ENCODE measurements at places on chromosomes 5 and 9.

GRCh38 chr5:171614971-171615653 lies 170.5 kb upstream of the SMIM23 start:
- no peak for DNase-seq

DNA sequence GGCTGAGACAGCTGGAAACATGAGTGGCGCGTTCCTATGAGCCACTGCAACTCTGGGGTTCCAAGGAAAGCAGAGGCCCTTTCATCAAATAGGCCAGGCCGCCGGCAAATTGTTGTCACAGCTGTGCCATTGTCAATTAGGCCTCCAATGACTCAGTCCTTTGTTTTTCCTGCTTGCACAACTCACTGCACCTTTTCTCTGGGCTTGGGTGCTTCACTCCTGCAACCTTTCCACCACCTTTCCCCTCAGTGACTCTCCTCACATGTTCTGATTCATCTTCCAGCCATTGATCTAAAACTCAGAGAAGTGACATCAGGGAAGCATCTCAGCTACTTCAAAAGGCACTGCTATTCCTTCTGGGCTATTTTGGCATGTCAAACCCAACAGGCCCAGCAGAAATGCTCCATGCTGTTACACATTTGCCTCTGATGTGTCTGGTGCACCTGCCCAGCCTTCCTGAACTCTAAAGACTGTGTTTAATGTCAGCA lies 653.7 kb downstream of the NR2F1-AS1 start:
- no peak for DNase-seq

DNA sequence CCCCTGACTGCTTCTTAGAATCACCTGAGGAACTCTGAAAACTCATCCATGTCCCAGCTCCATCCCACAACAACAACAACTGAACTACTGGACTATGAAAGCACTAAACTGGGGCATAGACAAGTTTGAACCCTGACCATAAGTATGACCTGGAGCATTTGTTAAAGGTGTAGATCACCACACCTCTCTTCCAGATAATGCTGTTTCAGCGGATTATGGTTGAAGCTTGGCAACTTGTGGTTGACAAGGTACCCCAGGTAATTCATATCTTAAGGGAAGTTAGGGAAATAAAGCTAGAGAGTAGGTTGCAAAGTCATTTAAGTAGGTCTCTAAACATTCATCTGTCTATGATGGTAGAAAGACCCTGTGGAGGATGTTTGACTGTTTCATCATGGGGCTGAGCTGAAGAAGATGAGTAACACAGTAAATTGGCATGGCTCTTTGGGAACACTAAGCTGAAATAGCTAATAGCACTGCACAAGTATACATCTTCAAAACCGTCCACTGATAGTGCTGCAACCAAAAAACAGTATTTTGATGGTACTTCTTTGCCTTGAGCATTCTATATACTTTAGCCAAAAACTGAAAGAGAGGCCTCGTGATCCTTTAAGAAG lies 80.2 kb downstream of the TMEM174 start:
- DNase-seq = no peak

GRCh38 chr5:149140197-149141002 lies 893 bp upstream of the ABLIM3 start:
- DNase-seq = no peak

- no peak for DNase-seq
Observed at GRCh38 chr5:57447658-57448057, 35.0 kb downstream of the ACTBL2 start.

Measured in esophagus squamous epithelium (tissue), 5 donors.